Aorta (tissue), 5 donors: ENCODE measurements at places on chromosomes 6 and 20. TPM values are rescaled to one million over a fixed set of nuclear protein-coding genes. Genes with fewer than 3 reads are reported as not detected.
A peak's percentile ranks its signal among the peaks of the same experiment; 100 is the strongest.

GRCh38 chr6:48611332-48611731 is 500.3 kb upstream of the PTCHD4 start:
- no peak for DNase-seq

DNA sequence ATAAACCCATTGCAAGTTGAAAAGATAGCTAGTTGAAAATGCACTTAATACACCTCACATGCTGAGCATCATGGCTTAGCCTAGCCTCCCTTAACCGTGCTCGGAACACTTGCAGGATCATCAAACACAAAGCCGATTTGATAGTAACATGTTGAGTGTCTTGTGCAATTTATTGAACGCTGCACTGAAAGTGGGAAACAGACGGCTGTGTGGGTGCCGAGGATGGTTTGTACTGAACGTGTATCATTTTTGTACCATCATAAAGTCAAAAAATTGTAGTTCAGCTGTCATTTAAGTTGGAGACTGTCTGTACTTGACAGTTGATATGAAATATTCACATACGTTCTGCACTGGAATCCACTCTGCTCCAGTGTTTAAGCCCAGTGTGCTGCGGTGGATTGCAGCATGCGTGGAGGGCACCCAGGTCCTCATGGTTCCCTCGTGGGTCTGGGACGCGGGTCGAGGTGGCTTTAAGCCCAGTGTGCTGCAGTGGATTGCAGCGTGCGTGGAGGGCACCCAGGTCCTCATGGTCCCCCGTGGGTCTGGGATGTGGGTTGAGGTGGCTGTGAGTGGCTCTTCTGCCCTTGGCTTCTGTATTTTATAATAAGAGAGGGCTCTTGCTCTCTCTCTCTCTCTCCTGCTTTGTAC is 77.0 kb downstream of the CDH4 start:
- DNase-seq, result peak; percentile 84

- peak; percentile 53 for DNase-seq
Measured at GRCh38 chr20:48626226-48626937, 201.4 kb downstream of the PREX1 start.

DNA sequence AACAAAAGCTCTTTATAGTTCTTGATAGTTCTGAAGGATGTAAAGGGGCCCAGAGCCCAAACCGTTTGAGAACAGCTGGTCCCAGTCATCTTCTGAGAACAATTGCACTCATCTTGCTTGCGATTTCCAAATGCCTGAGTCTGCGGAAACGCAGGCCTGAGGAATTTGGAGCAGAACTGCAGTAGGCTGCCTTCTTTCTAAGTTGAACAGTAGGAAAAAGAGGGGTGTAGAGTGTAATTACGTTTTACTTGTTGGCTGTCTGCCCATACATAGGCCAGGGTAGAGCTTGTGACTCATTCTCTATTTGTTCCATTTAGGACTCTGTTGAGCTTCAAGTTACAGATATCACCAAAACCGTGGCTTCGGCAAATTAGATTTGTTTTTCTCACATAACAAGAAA is 42.0 kb upstream of the KIF16B start:
- no peak for DNase-seq

- DNase-seq, result no peak
Measured at GRCh38 chr20:54085910-54086309, 15.5 kb upstream of the BCAS1 start.

- no peak for DNase-seq
Measured at GRCh38 chr20:1424336-1424735, 31.5 kb upstream of the FKBP1A start.

- DNase-seq, result no peak
Measured at GRCh38 chr6:34159844-34160243, 14.0 kb upstream of the GRM4 start.

GRCh38 chr6:21219241-21219640 is 374.3 kb upstream of the SOX4 start:
- no peak for DNase-seq

DNA sequence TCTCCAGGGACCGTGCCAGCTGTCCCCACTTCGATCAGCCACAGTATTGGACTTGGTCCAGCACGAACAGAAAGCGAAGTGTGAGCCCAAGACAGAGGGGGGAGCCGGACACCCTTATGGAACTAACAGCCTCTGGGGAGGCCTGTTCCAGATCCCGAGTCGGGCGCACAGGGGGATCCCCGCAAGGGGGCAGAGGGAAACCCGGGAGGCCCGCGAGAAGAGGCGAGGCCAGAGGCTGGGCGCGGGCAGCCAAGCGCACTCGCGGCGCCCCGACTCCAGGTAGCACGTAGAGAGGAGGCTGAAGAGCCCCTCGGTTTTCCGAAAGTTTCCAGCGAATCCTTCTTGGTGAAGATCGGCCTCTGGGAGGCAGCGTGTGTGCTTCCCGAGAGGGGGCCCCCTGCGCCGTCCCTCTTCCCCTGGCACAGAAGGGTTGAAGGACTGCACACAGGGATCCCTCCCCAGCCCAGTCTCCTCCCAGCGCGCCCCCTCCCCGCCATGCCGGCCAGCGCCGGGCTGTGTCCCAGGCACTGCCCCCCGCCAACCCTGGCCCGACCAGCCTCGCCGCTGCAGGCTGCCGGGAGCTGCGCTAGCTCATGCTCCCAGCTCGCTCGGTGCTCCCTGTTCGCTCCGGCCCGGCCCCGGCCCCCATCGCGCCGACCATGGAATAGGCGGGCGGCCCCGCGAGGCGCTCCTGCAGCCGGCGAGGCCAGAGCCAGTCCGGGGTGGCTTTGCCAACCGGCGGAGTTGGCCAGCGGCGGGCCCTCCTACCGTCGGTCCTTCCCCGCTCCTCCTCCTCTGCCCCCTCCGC is 577 bp upstream of the SLC24A3 start:
- DNase-seq, result peak; percentile 66

DNA sequence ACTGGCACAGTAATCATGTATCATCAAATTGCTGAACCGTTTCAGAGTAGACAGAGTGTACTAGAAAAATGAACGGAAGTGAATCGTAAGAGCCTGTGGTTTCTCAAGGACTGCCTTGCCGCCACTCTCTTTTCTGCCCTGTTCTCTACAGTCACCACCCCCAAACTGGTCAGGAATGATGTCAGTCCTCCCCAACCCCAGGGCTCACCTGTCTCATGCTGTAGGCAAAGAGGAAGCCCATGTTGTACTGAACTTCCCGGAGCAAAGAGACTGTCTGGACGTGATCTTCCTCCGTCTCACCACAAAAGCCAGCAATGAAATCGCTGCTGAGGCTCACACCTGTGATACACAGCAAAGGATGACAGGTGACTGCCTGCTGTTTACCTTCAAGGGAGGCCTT is 31.0 kb downstream of the CDK5RAP1 start:
- DNase-seq, result no peak

DNA sequence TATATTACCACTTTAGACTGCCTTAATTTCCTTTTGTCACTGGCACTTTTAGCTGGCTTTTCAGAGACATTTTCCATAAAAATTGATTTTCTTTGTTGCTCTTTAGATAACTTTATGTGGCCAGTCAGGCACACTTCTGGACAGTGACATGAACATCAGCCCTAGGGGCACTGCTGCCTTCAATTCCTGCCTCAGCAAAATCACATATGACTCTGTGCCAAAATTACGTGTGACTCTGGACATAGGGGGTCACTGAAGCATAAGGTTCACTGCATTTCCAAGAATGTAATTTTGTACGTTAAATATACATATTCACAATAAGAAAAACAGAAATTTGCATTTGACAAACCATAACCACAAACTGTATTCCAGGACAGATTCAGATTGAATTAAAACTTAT is 66.5 kb downstream of the ESF1 start:
- no peak for DNase-seq

OR11A1 gene
- not detected for total RNA-seq

MYLK2 gene
- not detected for total RNA-seq
